ENCODE measurements at places on chromosomes 3 and 15. TPM values are rescaled to one million over a fixed set of nuclear protein-coding genes. Genes with fewer than 3 reads are reported as not detected.

The ANKUB1 gene
- polyA plus RNA-seq = not detected

The CIDEC gene
- polyA plus RNA-seq = not detected

The LINGO1 gene
- polyA plus RNA-seq = 14.8 TPM

The EFCC1 gene
- polyA plus RNA-seq = 2.3 TPM

The SLC6A11 gene
- polyA plus RNA-seq = 0.08 TPM

The KIAA1143 gene
- 61.1 TPM for polyA plus RNA-seq

Data from right renal cortex interstitium (tissue), 3 donors.